ENCODE measurements at places on chromosomes 2 and 18. TPM values are rescaled to one million over a fixed set of nuclear protein-coding genes. Genes with fewer than 3 reads are reported as not detected.

- no peak for DNase-seq
Observed at GRCh38 chr2:24577481-24577880, 86.4 kb downstream of the NCOA1 start.

DLX1 gene
- 0.05 TPM for polyA plus RNA-seq

GRCh38 chr2:207397917-207398655, 131.7 kb upstream of the CREB1 start:
- DNase-seq = no peak

- DNase-seq = peak; percentile 96
Observed at GRCh38 chr2:130920415-130921163, 83.9 kb downstream of the ARHGEF4 start.

GRCh38 chr2:239951825-239952224, 73.3 kb downstream of the NDUFA10 start:
- no peak for DNase-seq

- no peak for DNase-seq
Observed at GRCh38 chr2:10329880-10330699, 27.4 kb downstream of the HPCAL1 start.

DNA sequence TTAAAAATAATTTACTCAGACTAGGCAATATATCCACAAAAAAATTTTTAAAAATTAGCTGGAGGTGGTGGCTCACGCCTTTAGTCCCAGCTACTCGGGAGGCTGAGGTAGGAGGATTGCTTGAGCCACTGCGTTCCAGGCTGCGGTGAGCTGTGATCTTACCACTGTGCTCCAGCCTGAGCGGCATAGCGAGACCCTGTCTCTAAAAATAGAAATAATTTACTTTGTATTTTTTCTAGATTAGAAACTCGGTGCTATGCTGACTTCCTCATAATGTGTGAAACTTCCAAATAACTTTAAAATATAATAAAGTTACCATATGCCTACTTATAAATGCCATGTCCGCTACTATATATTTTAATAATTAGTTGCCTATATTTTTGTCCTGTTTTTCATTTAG, 6.7 kb downstream of the PPIG start:
- DNase-seq = no peak

PSME4 gene
- 42.2 TPM for polyA plus RNA-seq

DNA sequence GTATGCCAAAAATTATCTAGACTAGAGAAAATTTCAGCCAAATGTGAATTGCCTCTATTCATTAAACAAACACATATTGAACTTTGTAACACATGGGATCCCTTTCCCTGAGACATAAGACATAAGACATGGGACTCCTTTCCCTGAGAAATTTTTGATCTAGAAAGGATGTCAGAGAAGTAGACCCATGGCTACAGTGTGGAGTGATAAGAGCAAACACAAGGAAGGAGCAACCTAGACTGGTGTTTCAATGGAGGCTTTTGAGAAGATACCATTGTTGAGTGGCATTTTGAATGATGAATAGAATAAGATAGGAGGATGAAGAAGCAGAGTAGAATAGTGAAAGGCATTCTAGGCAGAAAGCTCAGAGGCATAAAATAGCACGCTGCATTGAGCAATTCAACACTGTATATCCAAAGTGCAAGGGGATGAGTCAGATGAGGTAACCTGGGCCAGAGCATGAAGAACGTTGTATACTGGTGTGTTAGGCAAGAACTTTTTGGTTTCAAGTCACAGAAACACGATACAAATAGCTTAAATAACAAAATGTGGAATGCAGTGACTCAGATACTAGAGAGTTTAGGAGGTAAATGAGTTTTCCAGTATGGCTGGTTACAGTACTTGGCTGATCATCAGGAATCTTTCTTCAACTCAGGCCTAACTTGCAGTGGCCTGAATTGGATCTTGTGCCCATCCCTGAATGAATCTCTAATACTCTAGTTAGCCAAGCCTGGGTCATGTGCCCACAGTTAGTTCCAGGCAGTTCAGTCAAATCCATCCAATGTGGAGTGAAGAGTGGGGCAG, 129.8 kb upstream of the TANK start:
- no peak for DNase-seq

TOGARAM2 gene
- 0.42 TPM for polyA plus RNA-seq

- DNase-seq = no peak
Observed at GRCh38 chr2:19131871-19132270, 226.6 kb downstream of the OSR1 start.

DNA sequence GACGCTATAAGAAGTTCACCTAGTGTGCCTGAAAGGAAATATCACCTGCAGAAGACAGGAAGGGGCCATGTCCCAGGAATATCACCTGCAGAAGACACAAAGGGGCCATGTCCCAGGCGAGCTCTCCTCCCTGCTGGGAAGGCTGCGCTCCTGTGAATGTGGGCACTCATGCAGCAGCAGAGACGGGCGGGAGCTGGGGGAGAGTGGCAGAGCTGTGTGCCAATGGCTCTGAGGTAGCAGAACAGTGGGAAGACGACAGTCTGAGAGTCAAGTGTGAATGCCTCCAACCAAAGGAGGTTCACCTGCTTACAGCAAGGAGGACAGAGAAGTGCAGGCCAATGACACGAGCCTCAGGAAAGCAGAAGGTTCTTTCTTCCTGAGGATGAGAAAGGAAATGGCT, 117.9 kb upstream of the SALL3 start:
- no peak for DNase-seq

GRCh38 chr2:141186413-141187074, 944.3 kb downstream of the LRP1B start:
- DNase-seq = no peak

DNA sequence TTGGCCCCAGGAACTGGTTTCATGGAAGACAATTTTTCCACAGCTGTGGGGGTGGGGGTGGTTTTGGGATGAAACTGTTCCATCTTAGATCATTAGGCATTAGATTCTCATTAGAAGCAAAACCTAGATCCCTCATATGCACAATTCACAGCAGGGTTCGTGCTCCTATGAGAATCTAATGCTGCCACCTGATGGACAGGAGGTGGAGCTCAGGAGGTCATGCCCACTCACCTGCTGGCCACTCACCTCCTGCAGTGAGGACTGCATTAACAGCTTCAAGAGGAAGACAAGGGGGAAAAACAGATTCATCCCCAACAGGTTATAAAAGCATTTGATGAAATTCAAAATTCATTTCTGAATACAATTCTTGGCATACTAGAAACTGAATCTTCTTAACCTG, 38.5 kb downstream of the THAP4 start:
- no peak for DNase-seq

ERLEC1 gene
- polyA plus RNA-seq = 14.7 TPM

DNA sequence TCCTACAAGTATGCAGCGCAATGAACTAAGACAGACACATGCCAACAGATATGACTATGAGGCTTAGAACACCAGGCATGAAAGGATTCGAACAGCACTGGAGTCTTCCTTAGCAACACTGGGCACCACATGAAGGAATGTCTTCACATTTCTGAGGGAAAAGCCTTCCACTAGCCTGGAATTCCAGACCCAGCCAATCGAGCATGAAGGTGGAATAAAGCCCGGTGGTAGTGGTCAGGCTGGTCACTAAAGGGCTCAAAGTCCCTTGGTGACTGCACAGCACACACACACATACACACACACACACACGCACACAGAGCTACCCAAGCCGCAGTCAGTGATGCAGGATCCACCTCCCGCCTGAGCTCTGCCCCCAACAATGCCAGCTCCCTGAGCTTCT, 19.7 kb upstream of the SFXN5 start:
- DNase-seq = no peak

- DNase-seq = no peak
Observed at GRCh38 chr18:9796935-9797549, 88.7 kb upstream of the TXNDC2 start.

GRCh38 chr2:171180229-171180930, 19.7 kb upstream of the TLK1 start:
- no peak for DNase-seq

PAX8 gene
- 0.08 TPM for polyA plus RNA-seq

GRCh38 chr2:230794497-230794896, 70.2 kb upstream of the ITM2C start:
- no peak for DNase-seq

ZNF512 gene
- polyA plus RNA-seq = 13.1 TPM

GRCh38 chr2:68537809-68538208, 70.4 kb downstream of the APLF start:
- DNase-seq = no peak

GPD2 gene
- 6.2 TPM for polyA plus RNA-seq

GRCh38 chr2:223433461-223433860, 168.7 kb downstream of the SCG2 start:
- no peak for DNase-seq

- DNase-seq = no peak
Observed at GRCh38 chr2:177598326-177599138, 206.0 kb downstream of the AGPS start.

DNA sequence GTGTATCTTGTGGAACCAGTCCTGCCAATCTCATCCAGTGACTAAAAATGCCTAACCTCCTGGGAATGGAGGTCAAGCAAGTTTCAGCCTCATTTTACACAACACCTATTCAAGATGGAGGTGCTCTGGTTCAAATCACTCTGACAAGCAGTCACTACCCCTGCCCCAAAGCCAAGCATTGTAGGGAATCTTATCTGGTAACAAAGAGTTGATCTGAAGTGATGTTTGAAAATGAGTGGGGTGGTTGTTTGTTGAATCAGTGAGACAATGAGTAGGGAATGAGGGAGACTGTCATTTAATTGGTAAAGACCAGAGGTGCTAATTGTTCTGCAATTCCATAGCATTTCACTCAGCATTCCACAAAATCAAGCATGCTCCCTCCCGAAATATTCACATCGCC, 132.0 kb downstream of the RND3 start:
- DNase-seq = no peak

- DNase-seq = no peak
Observed at GRCh38 chr2:215299337-215299859, 12.5 kb upstream of the ATIC start.

B3GNT2 gene
- polyA plus RNA-seq = 17.6 TPM

DLX2 gene
- polyA plus RNA-seq = 0.05 TPM

VIL1 gene
- polyA plus RNA-seq = 8.1 TPM

PMAIP1 gene
- polyA plus RNA-seq = 51.7 TPM

- no peak for DNase-seq
Observed at GRCh38 chr18:50194631-50195532, at the start of gene MYO5B. Gene MYO5B, minus strand, starts transcription at chr18:50195147. Its CDS starts 354 bp downstream, at chr18:50194793.

COX7A2L gene
- 67.1 TPM for polyA plus RNA-seq

DNA sequence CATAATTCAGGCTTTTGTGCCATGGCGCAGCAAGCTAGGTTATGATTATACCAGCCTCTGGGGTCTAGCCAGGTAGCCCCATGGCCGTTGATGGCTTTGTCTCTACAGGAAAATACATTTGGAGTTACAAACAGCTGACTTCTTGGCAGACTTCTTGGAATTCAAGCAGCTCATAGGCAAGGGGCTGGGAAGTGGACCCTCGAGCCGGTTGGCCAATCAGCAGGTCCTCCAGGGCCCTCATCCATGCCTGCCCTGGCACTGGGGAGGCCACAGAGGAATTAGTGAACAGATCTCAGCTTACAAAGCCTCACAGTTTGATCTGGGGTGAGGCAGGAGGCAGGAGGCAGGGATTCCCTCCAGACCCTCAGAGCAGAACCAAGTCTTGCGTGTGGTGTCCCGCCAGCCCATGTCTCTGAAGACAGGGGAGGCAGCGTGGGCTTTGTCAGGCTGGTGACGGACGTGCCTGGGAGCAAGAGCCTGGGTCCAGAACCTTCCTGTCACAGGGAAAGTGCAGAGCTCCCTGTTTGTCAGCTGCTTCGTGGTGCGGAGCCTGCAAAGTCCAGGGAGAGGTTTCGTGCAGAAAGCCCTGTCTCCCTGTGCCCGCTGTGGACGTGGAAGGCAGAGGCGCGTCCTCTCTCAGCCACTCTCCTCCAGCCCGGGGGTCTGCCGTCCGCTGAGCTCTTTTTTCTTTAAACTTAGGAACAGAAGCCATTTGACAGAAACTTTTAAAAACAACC, 131.7 kb downstream of the KLHL29 start:
- DNase-seq = no peak

DNA sequence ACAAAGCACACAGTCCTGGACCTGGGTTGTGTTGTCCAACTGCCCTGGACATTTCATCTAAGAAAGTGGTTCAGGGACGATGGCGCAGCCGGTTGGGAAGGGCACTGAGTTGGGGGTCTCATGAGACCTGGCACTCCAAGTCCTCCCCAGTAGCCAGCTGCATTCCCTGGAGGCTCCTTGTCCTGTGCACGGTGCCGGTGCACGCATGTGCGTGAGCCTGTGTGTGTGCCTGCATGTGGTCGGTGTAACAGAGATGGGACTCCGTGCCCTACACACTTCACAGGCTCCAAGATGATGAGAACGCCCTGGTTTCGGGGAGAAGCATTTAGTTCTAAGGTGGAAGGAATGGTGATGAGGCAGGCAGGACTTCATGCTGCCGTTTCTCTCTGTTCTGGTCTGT, 124.9 kb upstream of the PXDN start:
- DNase-seq = no peak

DNA sequence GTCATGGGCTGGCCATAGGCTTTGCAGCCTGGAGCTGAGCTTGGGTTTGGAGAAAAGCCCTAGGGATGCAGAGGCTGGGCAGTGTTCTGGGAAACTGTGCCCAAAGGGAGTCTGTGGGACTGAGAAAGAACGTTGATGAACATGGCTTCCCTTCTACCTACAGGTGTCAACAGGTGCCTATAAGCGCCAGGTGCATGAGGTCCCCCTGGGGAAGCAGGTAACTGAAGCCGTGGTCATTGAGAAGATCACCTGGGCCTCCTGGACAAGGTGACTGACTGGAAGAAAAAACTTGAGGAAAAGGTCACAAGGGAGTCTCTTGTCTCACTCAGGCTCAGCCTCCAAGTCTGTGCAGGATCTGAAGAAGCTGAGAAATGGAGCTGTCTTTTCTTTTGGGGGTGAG, 83.4 kb downstream of the RTN4 start:
- no peak for DNase-seq

C18orf54 gene
- polyA plus RNA-seq = 6.7 TPM

Data from H1 (cell line).